ENCODE measurements at places on chromosomes 11 and 22. TPM values are rescaled to one million over a fixed set of nuclear protein-coding genes. Genes with fewer than 3 reads are reported as not detected.

GRCh38 chr11:2461253-2461955 lies 16.6 kb downstream of the KCNQ1 start:
- no peak for DNase-seq

- no peak for DNase-seq
Measured at GRCh38 chr11:62103986-62104385, 19.8 kb upstream of the INCENP start.

DNA sequence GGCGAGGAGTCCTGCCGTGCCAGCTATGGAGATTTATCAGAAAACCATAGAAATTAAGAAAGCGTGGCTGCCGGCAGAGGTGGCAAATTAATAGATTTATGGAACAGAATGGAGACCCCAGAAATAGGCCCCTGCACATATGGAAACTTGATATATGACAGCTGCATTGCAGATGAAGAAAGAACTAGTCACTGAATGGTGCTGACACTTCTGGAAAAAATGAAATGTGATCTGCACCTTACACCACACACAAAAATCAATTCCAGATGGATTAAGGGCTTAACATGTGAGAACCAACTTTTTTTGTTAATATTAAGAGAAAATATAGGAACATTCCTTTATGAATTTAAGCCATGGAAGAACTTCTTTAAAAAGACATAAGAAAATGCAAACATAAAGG lies 40.3 kb upstream of the TSKU start:
- DNase-seq, result no peak

- DNase-seq, result no peak
Measured at GRCh38 chr11:106957030-106957482, 61.2 kb downstream of the GUCY1A2 start.

Gene CRYBB3
- 0.11 TPM for polyA plus RNA-seq

DNA sequence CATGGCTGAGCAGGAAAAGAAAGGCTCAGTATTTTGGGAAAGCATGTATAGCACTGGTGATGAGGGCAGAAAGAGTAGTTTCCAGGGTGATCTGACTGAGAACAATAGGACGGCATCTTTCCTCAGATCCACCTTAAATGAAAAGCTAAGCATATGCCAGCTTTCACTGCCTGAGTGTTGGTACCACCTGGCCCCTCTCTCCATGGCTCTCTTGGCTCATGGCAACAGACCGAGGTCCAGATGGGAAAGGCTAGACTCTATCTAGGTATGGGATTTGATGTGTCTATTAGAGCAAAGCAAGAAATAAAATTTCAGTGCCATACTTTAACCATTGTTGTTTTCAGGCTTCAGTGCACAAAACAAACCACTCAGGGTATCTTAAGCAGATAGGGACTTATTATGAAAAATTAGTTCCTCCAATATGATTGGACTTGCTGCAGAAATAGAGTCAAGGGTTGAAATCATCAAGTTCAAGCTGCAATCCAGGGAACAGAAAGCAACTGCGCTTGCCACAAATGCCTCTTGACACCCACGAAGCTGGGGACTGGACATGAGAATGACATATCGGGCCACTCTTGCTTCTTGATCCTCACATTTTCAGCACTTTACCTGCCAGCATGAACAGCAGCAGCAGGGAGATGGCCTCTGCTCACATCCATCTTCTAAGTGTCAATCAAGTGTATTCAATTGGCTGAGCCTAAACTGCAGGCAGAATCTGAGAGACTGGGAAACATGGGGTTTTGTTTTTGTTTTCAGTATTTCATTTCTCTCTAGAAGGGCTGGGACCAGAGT lies 64.0 kb upstream of the SNX19 start:
- DNase-seq, result no peak

Data from right cardiac atrium (tissue), 5 donors.